ENCODE measurements at places on chromosomes 5 and 9.

DNA sequence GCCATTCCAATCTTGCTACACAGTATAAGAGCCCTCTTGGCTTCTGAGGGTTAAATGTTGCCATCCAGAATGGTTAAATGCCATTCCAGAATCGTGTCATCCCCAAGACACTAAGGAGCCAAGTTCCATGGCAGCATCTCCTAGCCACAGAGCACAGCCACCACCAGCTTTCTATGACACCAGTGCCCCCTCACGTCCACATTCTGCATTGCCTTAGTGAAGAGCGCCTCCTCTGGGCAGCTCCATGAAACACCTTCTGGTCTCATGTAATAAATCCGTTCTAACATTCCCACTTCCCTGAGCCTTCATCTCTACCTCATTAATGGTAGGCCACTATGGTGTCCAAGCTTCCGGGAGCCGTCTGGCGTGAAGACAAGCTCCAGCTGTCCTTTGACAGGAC, 12.4 kb downstream of the CBY3 start:
- DNase-seq = peak; percentile 37

- peak; percentile 43 for DNase-seq
These were observed 626.7 kb downstream of the CCDC171 start for GRCh38 chr9:16179566-16179965.

GRCh38 chr5:108814551-108814950, 66.9 kb downstream of the FER start:
- no peak for DNase-seq

GRCh38 chr9:711761-712553, 129.5 kb upstream of the DMRT1 start:
- DNase-seq = no peak

DNA sequence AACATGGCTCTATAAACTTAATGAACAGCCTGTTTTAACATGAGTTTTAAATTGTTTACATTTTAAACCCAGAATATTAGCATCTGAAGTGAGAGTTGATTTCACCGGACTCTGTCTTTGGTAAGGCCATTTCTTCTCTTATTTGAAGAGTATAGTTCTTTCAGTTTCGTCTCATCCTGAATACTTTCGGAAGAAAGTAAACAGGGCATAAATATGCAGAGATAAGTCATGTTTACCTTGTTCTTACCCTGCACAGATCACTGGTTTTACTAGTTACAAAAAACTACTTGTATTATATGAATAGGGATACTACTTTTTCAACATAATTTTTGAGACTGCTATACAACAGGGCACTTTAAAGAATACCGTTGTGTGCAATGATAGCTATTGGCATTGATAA, 656.3 kb upstream of the ZNF608 start:
- DNase-seq = no peak

DNA sequence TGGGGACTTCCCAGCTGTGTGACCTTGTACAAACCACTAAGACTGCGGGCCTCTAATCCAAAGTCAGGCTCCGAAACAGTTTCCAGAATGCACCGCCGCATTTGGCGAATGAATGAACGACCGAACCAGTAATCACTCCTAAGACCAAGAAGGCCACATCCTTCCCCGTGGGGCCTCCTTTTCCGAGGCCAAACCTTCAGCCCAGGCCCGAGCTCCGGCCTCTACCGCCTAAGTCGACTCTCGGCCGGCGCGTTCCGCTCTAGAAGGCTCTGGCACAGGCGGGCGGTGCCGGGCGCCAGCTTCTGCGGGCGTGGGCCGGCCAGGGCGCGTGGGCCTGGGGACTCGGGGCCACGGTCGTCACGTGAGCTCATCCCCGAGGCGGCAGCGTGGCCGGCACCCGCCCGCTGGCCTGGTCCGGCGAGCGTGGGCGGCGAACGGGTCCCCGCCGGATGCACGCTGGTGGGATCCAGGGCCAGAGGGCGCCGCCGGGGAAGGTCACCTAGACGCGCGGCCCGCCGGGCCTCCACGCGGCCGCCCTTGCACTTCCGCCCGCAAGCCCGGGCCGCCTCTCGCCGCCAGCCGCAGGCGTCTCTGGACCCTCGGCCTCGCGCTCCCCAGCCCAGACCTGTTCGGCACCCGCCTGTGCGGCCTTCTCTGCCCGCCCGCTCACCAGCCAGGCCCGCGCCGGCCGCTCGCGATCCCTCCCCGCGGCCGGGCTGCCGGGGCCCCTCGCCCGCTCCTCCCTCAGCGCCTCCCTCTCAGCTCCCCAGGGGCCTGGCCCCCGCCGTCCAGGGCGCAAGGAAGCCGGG, 754 bp downstream of the VDAC1 start:
- peak; percentile 64 for DNase-seq

DNA sequence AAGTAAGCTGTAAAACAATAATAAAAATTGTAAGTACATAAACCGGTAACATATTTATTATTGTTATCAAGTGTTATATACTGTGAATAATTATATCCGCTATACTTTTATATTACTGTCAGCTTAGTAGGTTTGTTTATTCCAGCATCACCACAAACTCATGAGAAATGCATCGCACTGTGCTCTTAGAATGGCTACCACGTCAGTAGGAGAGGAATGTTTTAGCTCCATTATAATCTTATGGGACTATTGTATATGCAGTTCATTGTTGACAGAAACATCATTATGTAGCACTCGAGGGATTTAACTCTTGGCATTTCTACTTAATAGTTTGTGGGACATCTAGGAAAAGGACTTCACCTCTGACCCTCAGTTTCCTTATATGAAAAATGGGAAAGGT, 16.4 kb downstream of the SLC12A2 start:
- no peak for DNase-seq

GRCh38 chr5:122439645-122440044, 127.6 kb downstream of the SNCAIP start:
- DNase-seq = no peak

GRCh38 chr5:50401336-50401735, 39.8 kb downstream of the EMB start:
- DNase-seq = no peak

GRCh38 chr5:98368141-98368540, 405.3 kb upstream of the RGMB start:
- no peak for DNase-seq

DNA sequence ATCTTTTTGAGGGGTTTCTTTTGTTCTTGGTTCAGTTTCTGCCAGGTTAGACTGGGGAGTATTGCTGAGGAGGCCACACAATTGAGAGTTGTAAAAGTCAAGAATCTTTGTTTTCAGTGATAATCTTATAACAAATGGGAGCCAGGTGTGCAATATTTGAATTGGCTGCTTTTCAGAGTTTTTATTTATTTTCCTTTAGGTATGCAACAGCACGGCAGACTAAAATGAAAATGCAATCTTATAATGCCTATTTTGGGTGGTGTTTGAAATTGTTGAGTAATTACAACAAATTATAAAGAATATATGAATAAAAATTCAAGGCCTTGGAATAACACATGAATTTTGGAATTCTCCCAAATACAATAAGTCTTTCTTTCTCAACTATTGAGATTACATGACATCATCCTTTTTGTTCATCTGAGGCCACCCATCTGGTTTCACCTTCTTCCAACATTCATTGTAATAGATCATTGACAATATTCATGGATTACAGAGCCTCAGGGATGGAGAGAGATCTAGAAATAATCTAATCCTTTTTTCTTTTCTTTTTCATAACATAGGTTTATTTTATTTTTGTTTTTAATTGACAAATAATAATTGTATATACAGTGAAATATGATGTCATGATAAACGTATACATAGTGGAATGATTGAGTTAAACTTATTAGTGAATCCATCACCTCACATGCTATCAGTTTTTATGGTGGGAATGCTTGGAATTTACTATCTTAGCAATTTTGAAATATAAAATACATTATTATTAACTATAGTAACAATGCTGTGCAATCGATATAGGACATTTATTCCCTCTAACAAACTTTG, 1061.0 kb downstream of the NR2F1-AS1 start:
- DNase-seq = no peak

DNA sequence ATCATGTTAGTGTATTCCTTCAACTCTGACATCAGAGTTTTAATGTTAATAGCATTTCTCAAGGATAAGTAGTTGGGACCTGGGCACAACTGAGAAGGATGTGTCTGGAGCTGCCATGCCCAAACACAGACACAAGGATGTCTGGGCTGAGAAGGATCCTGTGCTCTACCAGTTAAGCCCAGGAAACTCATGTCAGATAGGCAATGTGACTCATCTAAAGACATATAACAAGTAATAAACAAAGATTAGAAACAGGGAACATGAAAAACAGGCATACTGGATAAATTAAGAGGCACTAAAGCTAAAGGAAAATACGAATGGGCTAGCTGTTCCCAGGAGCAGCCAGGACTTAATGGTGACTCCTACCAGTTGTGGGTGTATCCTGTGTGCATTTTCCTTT, 9.1 kb upstream of the EGFLAM start:
- DNase-seq = no peak

DNA sequence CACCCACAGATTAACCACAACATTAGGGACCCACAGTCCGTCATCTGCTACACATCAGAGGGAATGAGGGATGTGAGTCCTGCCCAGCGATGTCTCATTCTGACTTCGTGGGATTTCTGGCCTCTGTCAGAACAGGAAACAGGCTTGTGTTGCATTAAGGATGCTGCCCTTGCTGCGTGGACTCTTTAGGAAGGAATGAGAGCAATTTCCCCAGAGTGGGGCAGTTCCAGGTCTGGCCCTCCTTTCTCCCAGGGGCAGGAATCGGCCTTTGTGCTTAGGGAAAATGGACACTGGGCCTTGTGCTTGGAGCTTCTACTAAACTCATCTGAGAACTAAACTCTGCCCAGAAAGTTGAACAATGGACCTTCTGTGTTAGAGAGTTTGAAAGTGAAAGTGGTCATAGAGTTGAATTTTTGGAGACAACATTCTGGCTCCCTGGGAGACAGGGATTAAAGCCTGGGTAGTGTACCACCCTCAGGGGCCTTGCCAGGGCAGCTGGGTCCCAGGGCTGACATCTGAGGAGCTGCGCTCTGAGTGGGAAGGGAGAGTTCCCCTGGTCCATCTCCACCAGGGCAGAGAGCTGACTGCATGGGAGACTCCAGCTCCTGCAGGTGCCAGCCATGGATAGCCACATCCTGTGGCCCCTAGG, 37.8 kb upstream of the S1PR3 start:
- DNase-seq = no peak

DNA sequence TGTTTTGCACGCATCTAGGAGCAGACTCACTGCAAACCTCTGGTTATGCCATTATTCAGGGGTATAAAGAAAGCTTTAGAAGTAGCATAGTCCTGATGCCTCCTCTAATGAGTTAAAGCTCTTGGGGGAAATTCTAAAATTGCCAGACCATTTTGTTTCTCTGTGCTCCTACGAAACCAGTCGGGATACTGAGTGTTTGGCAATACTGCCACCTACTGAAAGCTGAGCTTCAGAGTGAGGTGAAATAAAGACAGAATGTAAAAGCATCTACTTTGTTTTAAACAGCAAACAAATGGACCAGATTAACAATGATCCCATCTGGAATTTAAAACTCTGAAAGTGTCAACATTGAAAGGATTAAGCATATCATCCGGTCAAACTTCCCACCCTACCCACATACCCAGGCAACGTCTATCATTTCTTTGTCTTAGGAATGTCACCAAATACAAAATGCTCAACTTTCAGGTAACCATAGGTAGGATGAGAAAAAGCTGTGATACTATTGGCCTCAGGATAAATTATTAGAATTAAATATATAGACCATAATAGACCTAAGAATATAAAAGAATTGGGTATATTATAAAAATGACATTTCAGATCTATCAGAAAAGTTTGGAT, 77.8 kb upstream of the SHISAL2B start:
- peak; percentile 17 for DNase-seq

GRCh38 chr5:91306497-91306896, 76.6 kb downstream of the ARRDC3 start:
- no peak for DNase-seq

GRCh38 chr5:59560553-59560952, 333.0 kb downstream of the PDE4D start:
- no peak for DNase-seq

- peak; percentile 49 for DNase-seq
These were observed 44.7 kb upstream of the NKD2 start for GRCh38 chr5:963673-964531.

DNA sequence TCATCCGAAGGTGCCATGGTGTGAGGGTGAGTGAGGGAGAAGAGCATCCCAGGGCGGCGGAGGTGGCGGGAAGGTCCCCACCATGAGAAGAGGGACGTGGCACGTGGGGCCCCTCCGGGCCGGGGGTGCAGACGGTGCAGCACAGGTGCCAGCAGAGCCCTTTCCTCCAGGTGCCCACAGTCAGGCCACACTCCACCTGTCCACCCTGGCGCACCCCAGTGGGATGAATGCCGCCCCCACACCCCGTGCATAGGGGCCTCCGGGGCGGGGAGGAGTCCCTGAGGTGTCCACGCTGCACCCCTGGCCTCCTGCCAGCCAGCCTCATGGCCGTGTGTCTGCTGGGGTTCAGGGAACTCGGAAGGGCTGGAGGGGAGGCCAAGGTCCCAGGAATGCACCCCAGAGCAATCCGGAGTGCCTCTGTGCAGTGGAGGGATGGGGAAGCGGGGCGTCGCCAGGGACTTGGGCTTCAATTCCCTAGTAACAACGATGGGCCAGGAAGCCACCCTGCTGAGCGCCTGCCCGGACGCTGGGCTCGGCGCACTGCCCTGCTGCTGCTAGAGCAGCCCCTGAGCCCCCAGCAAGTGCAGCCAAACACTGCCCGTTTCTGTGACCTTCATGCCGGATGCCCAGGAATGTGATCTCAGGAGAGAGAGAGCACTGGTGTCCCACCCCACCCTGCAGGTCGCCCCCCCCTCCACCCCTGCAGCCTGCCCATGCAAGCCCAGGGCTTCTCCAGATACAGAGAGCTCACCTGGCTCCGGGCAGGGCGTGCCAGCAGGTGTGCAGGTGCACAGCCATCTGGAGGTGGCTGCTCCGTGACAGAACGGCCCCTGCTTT, 8.8 kb upstream of the NACC2 start:
- DNase-seq = no peak

- no peak for DNase-seq
These were observed 33.0 kb downstream of the PPARGC1B start for GRCh38 chr5:149762958-149763630.

DNA sequence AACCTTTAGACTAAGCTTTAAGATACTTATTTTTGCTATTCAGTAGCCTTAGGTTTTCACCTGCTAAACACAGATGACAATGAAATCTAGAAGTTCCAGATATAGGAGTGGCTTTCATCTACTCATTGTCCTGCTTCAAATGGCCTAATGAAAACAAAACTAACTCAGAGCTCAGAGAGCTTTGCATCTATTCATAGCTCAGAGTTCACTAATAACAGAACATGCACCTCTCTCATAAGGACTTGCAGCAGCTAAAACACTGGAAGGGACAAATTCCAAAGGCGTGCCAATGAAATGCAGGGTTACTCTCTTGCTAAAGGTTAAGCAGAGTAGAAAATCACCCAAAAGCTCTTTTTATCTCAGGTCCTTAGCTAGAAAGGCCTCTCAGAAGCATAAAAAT, 29.0 kb downstream of the SLC31A2 start:
- no peak for DNase-seq

GRCh38 chr5:43425983-43426382, 13.8 kb upstream of the CCL28 start:
- DNase-seq = no peak

- DNase-seq = no peak
These were observed 31.3 kb downstream of the SPRY4 start for GRCh38 chr5:142293486-142293885.

GRCh38 chr5:33465120-33465519, 24.4 kb downstream of the TARS1 start:
- no peak for DNase-seq
